ENCODE measurements at places on chromosomes 1 and 21.

DNA sequence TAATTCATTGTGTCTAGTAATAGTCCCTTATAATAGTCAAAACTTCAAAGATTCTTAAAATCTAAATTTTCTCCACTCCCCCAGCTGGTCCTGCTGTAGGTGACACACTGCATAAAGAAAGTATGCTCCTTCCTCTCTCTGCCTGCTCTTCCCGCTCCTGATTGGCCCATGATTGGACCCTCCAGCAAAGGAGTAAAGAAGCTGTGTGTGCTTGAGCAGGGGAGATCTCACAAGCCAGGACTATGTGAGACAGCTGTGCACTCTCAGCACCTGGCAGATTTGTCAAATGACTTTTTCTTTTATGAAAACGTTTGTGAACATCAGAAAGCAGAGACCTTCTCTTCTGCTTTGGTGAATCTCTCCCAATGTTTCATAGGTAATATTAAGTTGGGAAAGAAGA is 274.8 kb upstream of the LYPLAL1 start:
- DNase-seq = no peak

DNA sequence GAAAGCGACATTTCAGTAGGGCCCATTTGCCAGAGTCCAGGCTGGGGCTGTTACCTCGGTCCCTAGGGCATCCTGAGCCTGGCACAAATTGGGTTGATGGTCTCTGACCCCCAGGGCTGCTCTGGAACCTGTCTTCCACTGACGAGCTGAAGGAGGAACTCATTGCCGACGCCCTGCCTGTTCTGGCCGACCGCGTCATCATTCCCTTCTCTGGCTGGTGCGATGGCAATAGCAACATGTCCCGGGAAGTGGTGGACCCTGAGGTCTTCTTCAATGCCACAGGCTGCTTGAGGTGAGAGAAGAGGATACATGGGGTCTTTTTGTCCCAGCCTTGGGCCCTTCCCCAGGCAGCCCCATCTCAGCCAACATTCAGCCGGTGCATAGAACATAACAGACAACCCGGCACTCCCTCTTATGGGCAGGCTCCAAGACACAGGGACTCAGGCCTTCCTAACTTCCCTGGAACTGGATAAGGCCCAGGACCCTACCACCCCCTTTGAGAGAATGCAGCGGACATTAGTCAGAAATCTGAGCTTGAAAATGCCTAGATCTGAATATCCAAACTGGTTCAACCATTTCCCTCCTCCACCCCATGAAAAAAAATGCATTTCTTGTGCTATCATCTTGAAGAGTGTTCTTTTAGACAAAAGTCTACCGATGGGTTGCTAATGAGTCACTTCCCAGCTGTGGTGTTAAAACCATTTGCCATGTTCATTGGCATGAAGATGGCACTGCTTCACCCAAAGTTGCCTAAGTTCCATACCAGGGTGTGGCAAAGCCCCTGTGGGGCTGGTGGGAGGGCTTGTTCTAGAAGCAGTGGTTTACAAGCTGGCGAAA is 35.4 kb downstream of the PKP1 start:
- DNase-seq = no peak

DNA sequence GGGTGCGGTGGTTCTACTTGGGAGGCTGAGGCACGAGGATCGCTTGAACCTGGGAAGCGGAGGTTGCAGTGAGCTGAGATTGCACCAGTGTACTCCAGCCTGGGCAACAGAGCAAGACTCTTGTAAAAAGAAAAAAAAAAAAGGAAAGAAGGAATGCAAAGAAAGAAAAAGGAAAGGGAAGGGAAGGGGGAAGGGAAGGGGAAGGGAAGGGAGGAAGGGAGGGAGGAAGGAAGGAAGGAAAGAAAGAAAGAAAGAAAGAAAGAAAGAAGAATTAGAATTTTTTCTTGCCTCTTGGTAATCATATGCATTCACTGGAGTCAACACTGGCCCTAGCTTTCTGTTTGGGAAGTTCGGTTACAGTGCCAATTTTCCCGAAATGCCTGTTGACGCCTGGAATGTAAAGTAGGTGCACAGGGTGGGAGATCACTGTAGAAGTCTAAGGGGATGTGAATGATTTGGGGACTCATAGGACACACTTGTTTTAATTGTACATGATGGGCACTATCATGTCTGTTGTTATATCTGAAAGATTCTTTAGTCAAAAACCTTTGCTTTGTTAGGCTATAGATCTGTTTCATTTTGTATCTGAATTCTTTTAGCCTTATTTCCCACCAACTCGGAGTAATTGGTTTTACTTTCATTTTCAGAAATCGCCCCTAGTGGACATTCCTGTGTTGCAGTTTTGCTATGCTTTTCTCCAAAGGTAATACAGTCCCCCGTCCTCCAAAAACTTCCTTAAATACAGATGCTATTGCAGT is 59.8 kb upstream of the MORC3 start:
- DNase-seq = peak; percentile 28

- no peak for DNase-seq
Observed at GRCh38 chr1:169511316-169512005, 25.7 kb upstream of the SLC19A2 start.

- no peak for DNase-seq
Observed at GRCh38 chr1:116246174-116246573, 126.9 kb upstream of the ATP1A1 start.

DNA sequence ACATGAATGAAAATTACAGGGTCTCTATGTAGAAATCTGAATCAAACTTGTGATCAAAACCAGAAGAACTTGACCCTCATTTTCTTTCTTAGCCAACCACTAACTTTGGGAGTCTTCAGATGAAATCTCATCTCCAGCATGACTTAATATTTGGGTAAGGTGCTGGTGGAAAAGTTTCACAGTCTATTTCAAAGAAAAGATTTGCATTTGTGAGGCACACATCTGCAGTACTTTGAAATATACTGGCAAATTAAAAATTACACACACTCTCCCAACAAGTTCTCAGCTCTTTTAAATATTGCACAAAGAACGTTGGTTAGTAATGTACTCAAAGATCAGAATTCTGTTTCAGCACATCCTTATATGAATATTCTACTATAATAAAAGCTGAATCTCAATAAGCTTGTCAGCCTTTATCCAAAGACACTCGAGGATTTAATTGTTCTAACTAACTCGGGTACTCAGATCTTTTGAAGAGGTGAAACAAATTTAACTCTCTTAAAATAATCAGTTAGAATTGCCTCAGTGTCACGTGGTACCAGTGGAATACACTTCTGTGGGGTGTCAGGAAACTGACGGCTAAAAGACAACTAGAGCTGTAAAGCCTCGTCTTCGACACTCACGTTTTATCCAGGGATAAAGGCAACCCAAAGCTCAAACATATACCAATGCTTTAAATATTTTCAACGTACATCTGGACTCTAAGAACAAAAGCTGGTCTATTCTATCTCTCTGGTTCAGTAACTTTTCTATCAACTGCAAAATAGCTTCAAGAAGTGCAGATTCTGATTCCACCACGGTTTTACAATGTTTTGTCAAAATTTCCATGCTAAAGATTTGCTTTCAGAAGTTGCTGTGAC is 19.0 kb downstream of the SAMSN1 start:
- no peak for DNase-seq

- no peak for DNase-seq
Observed at GRCh38 chr1:42128499-42128898, 24.7 kb upstream of the GUCA2B start.

- no peak for DNase-seq
Observed at GRCh38 chr21:10272216-10272615, 249.2 kb upstream of the TPTE start.

DNA sequence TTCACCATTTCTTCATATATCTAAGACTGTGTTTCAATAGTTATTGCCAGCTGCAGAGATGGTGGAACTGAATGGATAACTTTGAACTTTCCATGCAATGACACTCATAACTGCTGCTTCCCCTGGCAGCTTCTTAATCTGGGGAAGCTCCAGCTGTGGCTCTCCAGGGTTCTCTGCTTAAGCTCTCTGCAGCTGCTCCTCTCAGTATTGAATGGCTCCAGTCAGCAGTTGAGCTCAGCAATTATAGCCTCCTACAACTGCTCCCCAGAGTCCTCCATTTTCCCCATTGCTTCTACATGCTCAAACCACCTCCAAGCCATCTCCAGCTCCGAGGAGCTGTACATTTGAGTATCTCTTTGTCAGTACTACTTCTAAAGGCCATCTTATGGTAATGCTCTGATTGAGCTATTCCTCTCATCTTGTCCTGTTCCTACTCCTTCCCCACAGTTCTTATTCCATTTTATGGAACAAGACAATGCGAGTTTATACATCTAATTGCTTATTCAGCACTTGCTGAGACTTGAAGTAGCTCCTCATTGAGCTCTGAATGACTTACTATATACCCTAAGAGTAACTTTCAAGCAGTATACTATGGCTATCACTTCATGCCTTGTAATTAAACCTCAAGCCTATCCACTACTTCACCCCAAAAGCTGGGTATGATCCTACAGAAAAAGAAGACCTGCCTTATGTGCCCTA is 362.4 kb downstream of the NEGR1 start:
- DNase-seq = no peak

GRCh38 chr1:169142129-169142528 is 35.6 kb downstream of the ATP1B1 start:
- no peak for DNase-seq

- no peak for DNase-seq
Observed at GRCh38 chr1:187734427-187734826, 905.7 kb downstream of the PLA2G4A start.

- DNase-seq = peak; percentile 55
Observed at GRCh38 chr1:109910123-109910962, at the start of gene CSF1. Gene CSF1 (plus strand): TSS chr1:109910849. CDS start chr1:109911024, 175 bp downstream.

DNA sequence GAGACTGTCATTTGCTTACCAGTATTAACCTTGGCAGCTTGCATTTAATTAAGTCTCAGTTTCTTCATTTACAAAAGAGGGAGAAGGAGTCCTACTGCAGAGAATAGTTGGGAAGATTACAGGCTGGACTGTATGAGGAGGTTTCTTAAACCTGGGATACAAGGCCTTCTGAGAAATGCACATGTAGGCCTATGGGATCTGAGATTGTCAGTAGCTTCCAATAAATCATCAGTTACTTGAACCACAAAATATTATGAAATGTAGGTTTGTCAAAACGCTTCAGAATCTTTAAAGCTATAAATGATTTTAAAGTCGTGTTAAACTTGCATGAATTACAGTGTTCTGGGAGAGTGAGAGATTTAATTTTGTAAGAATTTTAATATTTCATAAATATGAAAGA is 69.6 kb downstream of the NRIP1 start:
- DNase-seq = no peak

- no peak for DNase-seq
Observed at GRCh38 chr21:36511484-36512220, 31.7 kb upstream of the CLDN14 start.
